ENCODE measurements at places on chromosomes 16 and 17. TPM values are rescaled to one million over a fixed set of nuclear protein-coding genes. Genes with fewer than 3 reads are reported as not detected.

GRCh38 chr16:85556456-85557082, 56.6 kb upstream of the GSE1 start:
- peak overlapping the region; percentile 92 for H3K27ac ChIP-seq
- DNase-seq = peak; percentile 77
- H3K36me3 ChIP-seq = no peaks in the 10 kb centered on the region
- H3K27me3 ChIP-seq = no peaks in the 10 kb centered on the region
- peaks cover 56% of the 10 kb centered on the region for H3K4me1 ChIP-seq

SMIM36 gene
- total RNA-seq = not detected

ACSM5 gene
- total RNA-seq = 0.88 TPM

DNA sequence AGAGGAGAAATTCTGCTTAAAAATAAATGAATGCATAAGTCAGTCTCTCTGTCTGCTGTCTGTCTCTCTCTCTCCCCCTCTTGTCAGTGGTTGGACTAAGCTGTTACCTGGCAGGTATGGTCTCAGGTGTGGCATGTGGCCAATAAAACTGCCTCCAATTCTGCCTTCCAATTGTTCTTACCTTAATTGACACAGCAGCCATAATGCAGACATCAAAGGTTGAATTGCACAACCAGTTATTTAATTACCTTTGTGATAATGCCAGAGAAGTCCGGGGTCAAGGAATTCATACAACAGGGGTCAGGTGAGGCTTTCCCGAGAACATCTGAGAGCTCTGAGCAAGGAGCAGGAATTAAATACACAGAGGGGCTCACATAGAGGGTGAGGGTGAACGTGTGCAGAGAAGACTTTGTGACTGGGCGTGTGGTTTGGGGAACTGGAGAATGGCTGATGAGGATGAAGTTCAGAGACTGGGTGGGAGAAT, 78.8 kb upstream of the CDYL2 start:
- no peak overlapping the region for H3K4me3 ChIP-seq
- H3K36me3 ChIP-seq = no peaks in the 10 kb centered on the region
- no peaks in the 10 kb centered on the region for H3K27me3 ChIP-seq
- DNase-seq = peak; percentile 69

DNA sequence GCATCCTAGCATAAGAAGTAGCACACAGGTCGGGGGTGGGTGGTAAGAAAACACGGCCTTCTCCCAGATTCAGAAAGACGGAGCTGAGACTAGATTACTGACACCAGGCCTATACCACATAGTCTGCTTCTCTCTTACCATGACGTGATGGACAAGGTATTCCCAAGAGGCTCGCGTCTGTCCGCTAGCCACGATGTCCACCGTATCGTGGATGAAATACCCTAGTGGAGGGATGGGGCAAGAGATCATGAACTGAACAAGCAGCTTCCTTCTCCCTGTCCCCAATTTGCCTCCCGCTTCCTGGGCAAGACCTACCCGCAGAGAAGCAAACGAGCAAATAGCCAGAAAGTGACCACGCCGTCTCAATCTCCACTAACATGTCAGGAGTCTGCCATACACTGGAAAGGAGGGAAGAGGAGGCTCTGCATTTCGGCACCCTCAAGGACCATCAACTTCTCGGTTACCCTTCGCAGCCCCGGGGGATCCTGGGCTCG, 820 bp downstream of the TLCD1 start:
- H3K36me3 ChIP-seq = no peaks in the 10 kb centered on the region
- no peak for DNase-seq
- peaks cover 24% of the 10 kb centered on the region for H3K4me1 ChIP-seq
- peak overlapping the region; percentile 95 for H3K27ac ChIP-seq

GRCh38 chr16:79658301-79659033, 57.9 kb upstream of the MAF start:
- no peak overlapping the region for H3K4me3 ChIP-seq
- no peak overlapping the region for H3K27ac ChIP-seq
- H3K27me3 ChIP-seq = no peaks in the 10 kb centered on the region
- no peaks in the 10 kb centered on the region for H3K36me3 ChIP-seq

GRCh38 chr16:4200000-4200780, 41.7 kb downstream of the SRL start:
- no peaks in the 10 kb centered on the region for H3K4me1 ChIP-seq
- H3K27me3 ChIP-seq = no peaks in the 10 kb centered on the region

RAMP2 gene
- total RNA-seq = 9.9 TPM

DNA sequence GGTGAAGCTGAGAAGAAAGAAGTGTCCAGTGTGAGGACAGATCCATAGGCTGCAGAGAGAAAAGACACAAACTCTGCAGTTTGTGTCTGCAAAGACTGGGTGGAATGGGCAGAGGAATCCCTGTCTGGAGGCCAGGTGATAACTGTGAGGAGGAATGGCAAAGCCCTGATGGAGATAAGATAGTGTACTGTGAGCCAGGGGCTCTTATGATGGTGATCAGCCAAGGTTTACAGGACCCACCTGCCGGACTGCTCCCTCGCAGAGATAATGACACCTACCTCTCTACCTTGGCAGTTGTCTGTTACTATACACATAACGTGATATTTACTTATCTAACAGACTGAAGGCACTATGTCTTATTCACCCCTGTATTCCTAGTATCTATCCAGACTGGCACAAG, 92.6 kb upstream of the ASIC2 start:
- H3K36me3 ChIP-seq = no peaks in the 10 kb centered on the region
- no peak for DNase-seq
- no peak overlapping the region for H3K27ac ChIP-seq
- no peak overlapping the region for H3K4me3 ChIP-seq

Data from Peyer's patch (tissue), 4 donors.